ENCODE measurements at places on chromosomes 11 and 22. TPM values are rescaled to one million over a fixed set of nuclear protein-coding genes. Genes with fewer than 3 reads are reported as not detected.

Gene HEPHL1
- total RNA-seq: 0.07 TPM

Gene BEST1
- total RNA-seq: 3.5 TPM

DNA sequence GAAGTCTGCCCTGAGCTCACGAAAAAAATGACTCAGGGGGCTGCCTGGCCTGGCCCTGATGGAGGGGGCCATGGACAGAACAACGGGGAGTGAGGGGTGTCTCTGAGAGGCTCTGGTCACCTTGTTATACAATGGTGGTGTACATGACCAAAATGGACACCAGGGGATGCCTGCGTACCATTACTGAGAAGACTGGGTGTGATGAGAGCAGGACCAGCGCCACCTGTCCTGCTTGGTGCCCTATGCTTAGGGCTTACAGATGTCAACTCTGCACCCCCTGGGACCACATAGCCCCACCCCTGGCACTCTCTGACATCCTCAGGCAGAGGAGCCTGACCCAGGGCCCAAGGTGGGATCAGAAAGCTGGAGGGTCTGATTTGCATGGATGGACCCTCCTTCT is 104.8 kb downstream of the ZNF280B start:
- no peak for DNase-seq

Gene TTC38
- 85.8 TPM for total RNA-seq

Gene NOX4
- 12.7 TPM for total RNA-seq

Gene UBQLN3
- 0.50 TPM for total RNA-seq

DNA sequence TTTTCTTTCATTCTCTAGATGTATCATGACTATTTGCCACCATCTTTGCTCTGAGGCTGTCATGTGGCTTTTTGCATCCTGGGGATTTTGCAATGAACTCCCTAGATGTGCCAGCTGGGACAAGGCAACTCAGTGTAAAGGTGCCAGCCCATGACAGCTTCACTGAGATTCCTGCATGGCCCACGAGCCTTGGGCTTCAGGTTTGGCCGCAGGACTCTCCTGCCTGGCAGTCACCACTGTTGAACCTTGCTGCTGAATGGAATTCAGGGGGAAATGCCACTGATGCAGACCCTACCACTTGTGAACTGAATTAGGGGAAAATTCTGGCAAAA is 385.2 kb downstream of the SOX6 start:
- no peak for DNase-seq

DNA sequence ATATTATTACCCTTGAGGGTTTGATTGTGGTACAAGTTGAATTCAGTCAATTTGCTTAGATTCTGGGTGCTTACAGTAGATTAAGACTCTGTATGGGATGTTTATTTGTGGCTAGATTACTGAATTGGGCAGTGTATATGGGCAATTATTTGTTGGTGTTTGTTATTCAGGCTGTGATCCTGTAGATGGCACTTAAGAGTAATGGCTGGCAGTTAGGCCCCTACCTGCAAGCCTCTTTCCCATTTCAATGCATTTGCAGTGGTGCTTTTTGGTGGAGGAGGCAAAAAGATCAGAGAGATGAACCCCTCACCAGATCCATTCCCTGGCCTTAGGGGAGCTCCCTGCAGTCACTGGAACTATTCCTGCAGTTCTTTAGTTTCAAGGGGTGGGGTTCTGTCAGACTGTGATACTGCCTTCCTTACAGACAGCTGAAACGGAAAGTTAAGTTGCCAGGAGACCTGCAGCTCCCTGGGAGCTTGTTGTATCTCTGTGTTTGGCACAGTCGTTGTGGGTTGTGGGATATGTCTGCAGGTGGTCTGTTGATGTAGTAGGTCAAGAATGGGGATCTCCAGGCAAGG is 199.5 kb downstream of the AASDHPPT start:
- DNase-seq: no peak

DNA sequence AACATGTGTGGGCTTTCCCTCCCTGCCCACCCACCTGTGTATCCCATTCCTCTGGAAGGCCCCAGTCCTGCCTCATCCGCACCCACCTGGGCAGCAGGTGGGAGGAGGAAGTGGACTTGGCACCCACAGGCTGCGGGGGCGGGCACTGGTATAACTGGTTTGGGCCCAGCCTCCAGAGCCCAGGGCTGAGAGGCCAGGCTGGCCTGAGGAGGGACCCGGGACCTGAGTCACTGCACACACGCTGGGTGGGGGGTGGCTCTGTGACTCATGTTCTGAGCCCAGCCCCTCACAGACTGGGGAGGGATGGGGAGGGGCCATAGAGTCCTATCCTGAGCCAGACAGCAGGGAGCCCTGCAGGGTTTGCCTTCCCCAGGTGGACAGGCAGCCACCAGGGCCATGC is 16.7 kb downstream of the PHLDA2 start:
- DNase-seq: peak; percentile 95

Gene CCDC88B
- total RNA-seq: 4.9 TPM

Gene HEPN1
- total RNA-seq: not detected

DNA sequence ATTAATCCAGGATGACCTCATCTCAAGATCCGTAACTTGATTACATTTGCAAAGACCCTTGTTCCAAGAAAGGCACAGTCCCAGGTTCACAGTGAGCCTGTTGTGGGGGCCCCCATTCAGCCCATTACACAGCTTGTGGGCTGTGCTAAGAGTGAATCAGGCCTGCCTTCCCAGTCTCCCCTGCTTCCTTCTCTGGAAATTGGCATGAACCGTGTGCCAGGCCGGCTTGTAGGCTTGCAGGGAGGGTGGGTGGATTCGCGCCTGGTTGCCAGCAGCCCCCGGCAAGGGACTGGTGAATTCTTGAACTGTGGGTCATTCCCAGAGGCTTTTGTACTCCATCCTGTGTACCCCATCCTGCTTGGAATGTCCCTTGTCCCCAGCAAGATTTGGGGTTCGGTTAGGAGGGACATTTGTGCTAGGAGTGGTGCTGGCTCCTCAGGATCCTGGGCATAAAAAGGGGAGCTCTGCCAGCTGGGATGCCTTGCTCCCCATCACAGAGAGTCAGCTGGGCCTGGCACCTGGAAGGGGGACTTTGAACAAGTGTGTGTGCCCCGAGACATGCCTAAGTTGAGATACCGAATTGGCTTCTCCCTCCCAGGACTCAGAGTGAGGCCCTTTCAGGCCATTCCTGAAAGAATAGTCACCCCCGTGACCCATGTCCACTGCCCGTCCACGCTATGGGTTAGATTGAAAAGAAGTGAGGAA is 818.2 kb downstream of the BRD1 start:
- peak; percentile 1 for DNase-seq

- no peak for DNase-seq
These were observed 26.0 kb upstream of the FADD start for GRCh38 chr11:70176940-70177689.

DNA sequence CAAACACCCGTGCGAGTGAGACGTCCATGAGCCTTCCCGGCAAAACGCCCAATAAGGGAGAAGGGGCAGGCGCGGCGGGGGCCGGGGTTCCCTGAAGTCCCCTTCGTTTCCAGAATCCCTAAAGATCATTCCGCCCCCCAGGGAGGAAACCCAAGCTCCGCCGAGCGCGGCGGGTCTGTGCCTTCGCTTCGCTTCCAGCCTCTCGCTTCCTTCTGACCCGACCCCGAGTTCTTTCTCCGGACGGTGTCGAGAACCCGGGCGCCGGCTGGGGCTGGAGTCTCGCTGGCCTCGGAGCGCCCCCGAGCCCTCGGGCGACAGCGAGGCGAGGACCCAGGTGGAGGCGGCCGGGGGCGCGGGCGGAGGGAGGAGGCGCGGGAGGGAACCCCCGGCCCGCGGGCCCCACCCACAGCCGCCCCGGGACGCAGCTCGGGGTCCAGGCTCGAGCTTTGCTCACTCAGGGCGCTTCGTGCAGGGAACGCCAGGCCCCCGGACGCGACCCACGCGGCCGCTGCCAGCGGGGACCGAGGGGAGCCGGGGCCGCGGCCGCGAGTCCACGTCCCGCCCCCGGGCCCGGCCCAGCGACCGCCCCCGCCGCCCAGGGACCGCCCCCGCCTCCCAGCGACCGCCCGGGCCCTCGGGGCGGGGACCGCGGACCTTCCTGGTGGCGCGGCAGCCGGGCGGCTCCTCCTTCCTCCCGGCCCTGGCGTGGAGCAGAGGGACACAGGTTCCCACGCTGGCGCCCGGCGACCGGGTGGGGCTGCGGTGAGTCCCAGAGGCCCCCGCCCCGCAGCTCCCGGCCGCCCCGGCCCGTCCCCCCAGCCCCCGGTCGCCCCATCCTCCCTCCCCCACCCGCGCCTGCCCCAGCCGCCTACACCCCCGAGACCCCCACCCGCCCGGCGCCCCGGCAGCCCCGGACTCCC is at the start of gene PGGHG:
PGGHG (plus strand) TSS at position 649 of the 920 bp plus-strand sequence. CDS start 691 bp downstream, outside the sequence.
- peak; percentile 84 for DNase-seq

Gene NUP160
- 38.1 TPM for total RNA-seq

GRCh38 chr11:68956142-68956541 is 24.6 kb downstream of the MRGPRD start:
- no peak for DNase-seq

GRCh38 chr11:705646-706438 is at the start of gene EPS8L2:
Gene EPS8L2, plus strand, starts transcription at chr11:706231. Its CDS starts 3,177 bp downstream, at chr11:709408.
- DNase-seq: peak; percentile 84

GRCh38 chr22:36507518-36508010 is 724 bp upstream of the FOXRED2 start:
- DNase-seq: no peak

GRCh38 chr22:37289156-37289735 is 6.9 kb downstream of the CYTH4 start:
- DNase-seq: no peak

GRCh38 chr11:5815534-5815933 is 6.8 kb downstream of the OR52N2 start:
- DNase-seq: no peak

DNA sequence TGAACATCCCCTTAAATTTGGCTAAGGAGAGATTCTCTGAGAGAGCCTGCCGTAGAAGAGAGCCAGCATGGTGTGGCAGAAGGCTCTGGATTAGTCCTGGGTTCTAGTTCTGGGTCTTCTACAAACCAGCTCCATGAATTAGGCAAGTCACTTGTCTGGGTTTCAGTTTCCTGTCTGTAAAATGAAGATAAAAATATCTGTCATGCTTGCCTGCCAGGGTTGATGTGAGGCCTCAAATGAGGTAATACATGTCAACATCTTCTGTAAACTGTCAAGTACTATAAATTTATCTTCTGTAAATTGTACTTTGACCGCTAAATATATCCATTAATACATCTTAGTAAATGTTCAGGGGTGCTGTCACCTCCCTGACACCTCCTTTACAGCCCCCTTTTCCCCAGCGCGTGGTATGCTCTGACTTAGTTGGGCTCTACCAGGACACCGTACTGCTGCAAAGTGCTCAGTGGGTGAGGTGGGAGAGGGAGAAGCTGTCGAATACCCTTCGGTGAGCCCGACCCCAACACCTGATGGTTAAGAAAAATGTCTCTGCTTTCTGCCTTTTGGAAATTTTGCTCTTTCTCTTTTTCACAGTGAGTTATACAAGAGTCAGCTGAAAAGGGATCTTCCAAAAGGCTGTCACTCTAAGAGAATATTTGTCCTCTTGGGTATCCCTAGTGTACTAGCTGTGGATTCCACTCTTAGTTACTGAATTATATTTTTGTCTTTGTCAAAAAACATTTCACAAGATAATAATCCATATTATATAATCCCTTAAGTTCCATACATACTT is 15.0 kb downstream of the RBX1 start:
- DNase-seq: no peak
